GF-D8 (cell line): ENCODE measurements at places on chromosomes 1 and 21.

DNA sequence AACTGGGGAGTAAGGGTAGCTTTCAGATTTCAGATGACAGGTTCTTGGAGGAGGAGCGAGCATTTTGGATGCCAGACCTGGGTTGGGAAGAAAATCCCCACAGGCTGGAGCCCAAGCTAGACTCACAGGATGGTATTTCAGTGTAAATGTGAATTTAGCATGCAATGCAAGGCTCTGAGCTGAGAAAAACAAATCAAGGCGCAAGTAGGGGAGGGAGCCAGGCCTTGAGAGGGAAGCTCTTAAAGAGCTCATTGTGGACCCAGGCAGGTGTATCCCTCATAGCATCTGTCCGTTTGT lies 386.1 kb downstream of the MATN1 start:
- DNase-seq, result no peak

- DNase-seq, result no peak
Measured at GRCh38 chr1:31723828-31724359, 20.1 kb upstream of the COL16A1 start.

- DNase-seq, result no peak
Measured at GRCh38 chr1:89603651-89604413, 29.1 kb upstream of the LRRC8C start.

GRCh38 chr1:96682056-96682455 lies 39.5 kb upstream of the PTBP2 start:
- DNase-seq, result no peak

GRCh38 chr1:195590649-195591048 lies 1017.6 kb downstream of the KCNT2 start:
- DNase-seq, result no peak

DNA sequence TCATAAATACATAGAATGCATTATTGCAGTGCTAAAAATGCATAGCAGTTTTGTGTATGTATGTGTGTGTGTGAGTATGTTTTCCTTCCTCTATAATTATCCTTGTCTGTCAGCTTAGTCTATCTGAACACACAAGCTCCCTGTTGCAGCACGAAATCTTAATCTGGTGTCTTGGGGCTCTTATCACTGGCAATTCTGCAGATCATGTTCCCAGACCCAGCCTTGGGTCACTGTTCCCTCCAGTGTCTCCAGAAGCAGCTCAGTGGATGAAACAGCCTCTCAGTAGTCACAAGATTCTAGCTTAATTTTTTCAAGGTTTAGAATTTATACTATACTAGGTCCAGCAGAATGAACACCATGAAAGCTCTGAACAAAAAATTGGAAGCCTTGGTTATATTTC lies 777.9 kb downstream of the MRPL39 start:
- DNase-seq, result no peak

- no peak for DNase-seq
Measured at GRCh38 chr1:30307182-30307581, 416.2 kb downstream of the MATN1 start.

DNA sequence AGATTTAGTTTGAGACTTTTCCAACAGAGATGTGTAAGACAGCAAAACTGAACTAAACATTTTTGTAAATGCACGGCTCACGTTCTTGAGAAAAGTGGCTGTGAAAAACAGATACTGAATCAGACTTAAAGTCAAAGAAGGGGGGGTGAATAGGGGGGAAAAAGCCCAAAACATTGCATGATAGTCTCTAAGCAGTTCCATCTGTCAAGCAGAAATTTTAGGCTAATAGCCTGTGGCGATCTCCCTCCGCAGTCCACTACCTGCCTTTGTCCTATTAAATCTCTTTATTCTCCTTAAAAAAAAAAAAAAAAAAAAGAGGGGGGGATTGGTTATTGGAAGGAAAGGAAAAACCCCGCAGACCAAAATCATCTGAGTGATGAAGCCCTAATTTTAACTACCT lies 217.6 kb upstream of the NFIA start:
- DNase-seq, result no peak

GRCh38 chr1:77430966-77431690 lies 149.3 kb downstream of the AK5 start:
- DNase-seq, result no peak

GRCh38 chr1:26856181-26856580 lies 6.8 kb upstream of the SFN start:
- no peak for DNase-seq

DNA sequence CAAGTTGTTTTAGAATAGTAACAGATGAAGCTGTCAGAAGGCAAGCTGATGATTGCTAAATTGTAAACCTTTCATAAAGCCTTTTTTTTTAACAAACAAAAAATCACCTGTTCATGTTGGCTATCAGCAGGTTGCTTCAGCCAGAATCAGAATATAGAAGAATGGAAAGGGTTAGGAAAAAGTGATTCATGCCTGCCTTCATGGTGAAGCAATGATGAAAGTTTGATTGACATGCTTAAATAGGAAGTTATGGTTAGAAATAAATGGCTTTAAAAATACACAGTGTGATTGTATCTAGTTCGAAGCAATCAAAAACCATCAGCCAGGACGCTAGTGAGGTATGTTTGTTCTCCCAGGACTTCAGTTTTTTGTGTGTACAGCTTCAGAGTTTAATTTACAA lies 37.9 kb downstream of the GABPA start:
- DNase-seq, result peak; percentile 74

DNA sequence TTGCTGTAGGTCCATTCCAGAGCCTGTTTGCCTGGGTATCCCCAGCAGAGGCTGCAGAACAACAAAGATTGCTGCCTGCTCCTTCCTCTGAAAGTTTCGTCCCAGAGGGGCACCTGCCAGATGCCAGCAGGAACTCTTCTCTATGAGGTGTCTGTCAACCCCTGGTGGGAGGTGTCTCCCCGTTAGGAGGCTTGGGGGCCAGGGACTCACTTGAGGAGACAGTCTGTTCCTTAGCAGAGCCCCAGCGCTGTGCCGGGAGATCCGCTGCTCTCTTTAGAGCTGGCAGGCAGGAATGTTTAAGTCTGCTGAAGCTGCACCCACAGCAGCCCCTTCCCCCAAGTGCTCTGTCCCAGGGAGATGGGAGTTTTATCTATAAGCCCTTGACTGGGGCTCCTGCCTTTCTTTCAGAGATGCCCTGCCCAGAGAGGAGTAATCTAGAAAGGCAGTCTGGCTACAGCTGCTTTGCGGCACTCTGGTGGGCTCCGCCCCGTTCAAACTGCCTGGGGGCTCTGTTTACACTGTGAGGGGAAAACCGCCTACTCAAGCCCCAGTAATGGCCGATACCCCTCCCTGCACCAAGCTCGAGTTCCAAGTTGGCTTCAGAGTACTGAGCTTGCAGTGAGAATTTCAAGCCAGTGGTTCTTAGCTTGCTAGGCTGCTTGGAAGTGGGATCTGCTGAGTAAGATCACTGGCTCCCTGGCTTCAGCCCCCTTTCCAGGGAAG lies 8.7 kb upstream of the SLC25A24 start:
- DNase-seq, result no peak

DNA sequence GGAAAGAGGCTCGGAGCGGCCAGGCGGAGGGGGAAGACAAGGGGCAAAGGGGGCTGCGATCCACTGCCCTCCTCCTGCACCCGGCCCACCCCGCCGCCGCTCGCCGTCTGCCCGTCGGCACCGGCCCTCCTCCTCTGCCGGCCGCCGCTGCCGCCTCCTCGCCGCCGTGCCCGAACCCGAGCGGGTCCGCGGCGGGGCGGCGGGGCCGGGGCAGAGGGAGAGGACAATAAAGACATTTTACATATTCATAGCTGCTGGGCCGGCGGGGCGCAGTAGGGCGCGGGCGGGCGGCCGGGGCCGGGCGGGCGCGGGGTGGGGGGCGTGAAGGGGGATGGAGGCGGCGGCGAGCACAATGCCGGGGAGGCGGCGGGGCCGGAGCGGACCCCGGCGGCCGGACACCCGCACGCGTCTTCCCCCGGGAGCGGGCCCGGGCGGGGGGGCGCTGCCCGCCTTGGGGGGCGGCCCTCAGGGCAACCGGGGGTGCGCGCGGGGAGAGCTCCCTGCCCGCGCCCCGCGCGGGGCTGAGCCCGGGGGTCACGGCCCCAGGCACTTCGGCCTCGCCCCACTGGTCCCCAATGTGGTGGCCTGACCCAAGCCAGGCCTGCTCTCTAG lies 546 bp downstream of the POU2F1 start:
- DNase-seq, result no peak

DNA sequence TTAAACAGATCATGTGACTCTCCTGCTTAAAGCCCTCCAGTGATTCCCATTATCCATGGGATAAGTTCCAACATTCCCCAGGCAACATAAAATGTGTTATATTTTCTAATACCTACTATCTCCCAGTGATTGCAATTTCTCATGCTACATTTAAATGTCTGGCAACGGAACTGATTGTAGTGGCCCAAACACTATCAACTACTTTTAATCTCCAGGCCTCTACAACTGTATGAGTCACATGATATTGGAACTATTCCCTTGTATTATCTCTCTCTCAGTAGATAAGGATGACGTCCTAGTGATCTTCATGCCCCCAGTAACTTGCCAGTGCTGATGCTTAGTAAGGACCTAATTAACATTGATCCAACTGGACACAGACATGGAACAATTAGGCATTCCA lies 49.9 kb downstream of the ERICH3 start:
- DNase-seq, result no peak

DNA sequence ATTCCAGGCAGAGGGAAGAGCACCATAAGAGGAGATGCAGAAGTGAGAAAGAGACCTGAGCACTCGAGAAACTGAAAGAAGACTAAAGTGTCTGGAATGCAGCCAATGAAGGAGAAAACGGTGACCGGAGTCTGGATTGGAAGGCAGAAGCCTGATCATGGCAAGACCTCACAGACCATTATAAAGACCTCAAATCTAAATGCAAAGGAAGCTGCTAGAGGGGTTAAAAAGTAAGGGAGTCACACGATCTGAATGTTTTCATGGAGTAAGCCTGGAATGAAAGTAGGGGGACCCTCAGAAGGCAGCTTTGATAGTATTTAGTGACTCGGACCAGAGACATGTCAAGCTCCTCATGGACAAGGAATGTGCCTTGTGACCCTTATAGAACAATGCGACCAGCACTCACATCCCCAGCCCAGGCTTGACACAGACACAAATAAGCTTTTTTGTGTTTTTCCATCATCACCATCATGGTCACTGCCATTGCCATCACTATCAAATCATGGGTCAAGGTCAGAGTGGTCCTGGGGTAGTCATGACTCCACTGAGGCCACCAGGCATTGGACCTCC lies 183.6 kb downstream of the SEC16B start:
- DNase-seq, result no peak

GRCh38 chr1:14939527-14940284 lies 213.8 kb upstream of the TMEM51 start:
- no peak for DNase-seq

- no peak for DNase-seq
Measured at GRCh38 chr1:11778336-11778735, 16.3 kb downstream of the C1orf167 start.

GRCh38 chr1:224092111-224092510 lies 21.8 kb upstream of the FBXO28 start:
- no peak for DNase-seq

GRCh38 chr1:160569806-160570205 lies 9.5 kb downstream of the CD84 start:
- DNase-seq, result no peak

DNA sequence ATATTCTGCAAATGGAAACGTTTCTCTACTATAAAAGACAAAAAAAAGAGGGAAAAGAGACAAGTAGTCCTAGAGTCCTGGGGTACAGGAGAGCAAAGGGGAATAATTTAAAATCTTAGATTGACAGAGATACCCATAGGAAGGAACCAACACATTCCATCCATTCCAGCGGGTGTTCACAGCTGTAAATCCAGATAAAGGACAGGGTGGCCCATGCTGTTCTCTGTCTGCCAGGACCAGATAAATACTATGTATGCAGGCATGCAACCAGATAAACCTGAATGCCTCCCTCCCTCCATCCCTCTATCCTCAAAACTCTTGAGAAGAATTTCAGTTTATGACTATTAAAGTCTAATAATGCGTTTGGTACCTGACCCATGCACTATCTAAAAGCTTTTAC lies 131.8 kb downstream of the PTPN14 start:
- DNase-seq, result no peak

DNA sequence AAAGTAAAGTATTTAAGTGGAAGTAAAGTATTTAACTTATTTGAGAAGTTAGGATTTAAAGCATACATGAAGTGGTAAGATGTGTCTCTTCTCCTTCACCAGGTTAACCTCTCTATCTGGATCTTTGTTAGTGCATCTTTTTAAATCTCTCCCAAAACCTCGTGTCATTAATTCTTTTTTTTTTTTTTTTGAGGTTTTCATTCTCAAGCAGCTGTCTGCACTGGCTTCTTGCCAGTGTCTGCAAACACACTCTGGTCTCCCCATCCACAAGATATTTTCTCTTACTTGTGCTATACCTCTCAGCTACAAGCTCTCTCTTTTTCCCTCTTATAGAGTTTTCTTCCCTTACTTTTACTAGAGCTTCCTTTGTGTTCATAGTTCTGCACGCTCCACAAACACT lies 49.0 kb downstream of the CLDN17 start:
- no peak for DNase-seq

DNA sequence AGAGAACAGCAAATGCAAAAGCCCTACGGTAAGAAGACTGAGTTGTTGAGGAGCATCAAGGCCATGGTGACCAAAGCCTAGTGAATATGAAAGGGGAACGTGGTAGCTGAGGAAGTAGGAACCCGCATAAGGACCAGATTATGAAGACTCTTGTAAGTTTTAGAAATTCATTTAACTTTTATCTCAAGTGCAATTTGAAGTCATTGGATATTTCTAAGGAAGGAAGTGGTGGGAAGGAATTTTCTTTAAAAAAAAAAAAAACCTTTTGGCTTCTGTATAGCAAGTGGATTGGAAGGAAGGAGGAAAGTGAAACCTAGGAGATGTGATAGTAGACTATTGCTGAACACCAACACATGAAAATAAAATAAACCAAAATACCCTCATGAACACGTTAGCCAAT lies 119.0 kb downstream of the TNFSF18 start:
- no peak for DNase-seq

DNA sequence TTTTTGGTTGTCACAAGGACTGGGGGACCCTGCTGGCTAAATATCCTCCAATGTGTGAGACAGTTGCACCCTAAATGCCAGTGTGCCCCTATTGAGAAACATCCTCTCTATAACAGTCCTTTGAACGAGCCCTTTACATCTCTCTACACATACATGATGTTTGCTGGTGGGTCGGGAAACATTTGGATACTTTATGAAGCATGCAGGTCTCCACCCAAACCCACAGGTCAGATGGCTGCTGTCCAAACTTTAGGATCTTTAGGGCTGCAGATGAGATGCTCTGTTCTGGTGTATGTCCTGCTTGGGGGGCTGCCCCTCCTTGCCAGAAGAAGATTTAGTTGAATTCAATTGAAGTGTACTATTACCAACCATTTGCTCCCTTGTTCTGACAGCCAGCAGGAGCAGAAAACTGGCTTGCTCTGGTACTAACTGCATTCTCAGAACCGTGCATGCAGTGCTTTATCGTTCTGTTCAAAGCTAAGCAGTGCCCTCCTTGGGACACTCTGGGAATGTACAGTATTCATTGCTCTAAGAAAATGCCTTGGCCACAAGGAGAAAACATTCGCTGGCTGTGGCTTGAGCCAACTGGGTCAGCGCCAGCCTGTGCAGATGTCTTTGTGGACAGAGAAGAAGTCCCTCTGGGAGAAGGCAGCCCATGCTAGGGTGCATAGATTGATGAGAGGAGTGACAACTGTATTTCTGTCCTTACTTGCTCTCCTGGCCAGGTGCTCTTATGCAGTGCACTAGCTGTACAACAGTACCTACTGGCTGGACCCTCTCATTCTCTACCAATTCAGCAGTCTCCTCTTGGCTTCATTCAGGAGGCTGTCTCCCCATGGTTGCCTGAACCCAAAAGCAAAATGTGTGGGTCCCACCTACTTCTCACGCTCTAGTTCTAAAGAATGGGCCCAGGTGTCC lies 61.4 kb upstream of the DIRAS3 start:
- DNase-seq, result no peak
